ENCODE measurements at places on chromosomes 13 and 19.

DNA sequence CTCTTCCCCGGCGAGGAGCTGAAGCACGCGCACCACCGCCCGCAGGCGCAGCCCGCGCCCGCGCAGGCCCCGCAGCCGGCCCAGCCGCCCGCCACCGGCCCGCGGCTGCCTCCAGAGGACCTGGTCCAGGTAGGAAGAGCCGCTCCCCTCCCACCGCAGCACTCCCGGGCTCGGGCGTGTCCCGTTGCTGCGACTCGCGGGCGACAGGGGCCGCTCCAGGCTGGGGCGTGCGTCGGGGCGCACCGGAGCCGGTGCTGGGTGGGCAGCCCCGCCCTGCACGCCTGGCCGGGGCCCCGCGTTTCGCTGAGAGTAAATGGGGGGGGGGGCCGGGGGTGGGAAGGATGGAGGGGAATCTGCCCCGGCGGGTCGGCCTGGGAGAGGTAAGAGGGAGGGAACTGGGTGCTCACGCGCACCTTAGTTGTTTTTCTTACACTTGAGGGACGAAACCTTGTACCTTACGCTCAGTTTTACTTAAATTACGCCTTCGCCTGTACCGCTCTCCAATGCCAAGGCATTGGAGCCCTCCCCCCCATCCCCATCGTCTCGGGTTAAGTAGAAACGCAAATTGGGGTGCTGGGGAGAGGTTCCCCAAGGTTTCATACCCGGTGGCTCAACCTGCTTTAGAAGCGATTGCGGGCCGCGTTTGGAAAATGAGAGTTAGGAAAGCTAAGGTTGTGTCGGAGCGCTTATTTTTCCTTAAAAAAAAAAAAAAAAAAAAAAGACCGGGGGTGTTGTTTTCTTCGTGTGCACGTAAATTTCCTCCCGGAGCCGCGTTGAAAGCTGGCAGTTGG is 850 bp downstream of the KLF5 start:
- DNase-seq = no peak

GRCh38 chr13:95502216-95502615 is 50.3 kb upstream of the CLDN10 start:
- DNase-seq = no peak

- peak; percentile 81 for DNase-seq
Measured at GRCh38 chr19:18771328-18772242, 19.5 kb downstream of the COMP start.

DNA sequence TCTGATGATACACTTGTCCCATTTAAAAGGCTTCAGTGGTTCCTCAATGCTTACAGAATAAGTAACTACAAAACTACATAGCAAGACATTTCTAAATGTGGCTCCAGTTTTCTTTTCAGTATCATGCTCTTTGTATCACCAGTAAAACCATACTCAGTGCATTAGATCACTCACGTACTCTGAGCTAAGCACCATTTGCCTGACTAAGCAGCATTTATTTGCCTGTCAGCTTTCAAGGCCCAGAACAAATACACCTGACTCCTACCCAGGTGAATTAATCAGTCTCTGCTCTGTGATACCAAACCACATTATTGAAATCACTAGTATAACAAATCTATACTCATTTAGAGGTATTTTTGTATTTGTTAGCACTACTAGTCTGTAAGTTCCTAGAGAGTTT is 47.4 kb upstream of the PCDH20 start:
- no peak for DNase-seq

DNA sequence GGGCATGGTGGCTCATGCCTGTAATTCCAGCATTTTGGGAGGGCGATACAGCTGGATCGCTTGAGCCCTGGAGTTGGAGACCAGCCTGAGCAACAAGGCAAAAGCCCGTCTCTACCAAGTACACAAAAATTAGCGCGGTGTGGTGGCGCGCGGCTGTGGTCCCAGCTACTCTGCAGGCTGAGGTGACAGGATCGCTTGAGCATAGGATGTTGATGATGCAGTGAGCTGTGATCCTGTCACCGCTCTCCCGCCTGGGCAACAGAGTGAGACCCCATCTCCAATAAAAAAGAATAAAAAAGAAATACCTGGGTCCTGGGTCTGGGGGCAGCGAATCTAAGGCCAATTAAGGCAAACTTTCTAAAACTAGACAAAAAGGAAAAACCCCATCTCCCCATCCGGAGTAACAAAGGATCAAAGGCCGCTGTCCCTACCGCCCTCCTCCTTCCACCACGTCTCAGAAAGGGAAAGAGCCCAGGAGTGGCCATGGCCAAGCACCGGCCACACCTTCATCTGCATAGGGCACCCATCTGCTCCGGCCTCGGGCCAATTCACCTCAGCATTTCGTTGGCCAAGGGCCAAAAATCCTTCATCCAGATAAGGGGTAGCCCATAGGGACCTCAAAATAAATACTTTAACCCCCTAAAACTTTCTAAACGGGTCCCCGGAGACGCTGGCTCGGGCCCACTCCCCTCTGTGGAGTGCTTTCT is 851 bp downstream of the ZNF320 start:
- peak; percentile 25 for DNase-seq

- DNase-seq = no peak
Measured at GRCh38 chr19:4977299-4978174, 8.6 kb downstream of the KDM4B start.

DNA sequence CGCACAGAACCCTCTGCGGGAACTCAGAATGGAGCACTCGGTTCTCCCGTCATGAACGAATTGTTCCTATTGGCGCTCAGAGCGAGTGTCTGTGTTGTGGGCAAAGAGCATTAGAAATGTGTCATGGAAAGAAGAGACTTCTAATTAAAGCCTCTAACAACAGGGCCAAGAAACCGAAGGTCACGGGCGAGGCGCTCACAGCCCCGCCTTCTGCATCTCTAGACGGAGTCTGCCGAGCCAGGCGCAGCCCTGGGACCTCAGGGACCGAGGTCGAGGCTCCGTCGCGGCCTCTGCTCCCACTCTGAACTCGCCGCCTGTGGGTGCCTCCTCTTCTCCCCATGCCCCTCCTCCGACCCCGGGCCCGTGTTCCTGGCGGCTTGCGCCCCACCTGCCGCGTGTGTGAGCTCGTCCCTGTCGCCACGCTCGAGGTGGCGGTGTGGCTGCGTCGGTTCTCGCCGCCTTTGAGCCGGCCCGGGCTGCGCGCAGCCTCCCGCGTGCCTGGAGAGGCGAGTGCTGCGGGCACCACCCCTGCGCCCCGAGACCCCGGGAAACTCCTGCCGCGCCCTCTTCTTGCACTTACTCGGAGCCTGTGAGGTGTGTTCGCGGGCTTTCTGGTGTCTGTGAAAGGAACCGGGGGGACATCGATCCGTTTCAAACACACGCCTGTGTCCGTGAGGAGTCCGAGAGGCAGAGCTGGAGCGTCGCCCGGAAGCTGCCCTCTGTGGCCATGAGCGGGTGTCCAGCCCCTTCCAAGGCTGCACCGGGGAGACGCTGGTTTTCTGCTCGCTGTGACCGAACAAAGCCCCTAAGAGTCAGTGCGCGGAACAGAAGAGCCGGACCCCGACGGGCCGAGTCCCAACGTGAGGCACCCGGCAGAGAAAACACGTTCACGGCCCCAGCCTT is 45.4 kb upstream of the SPACA7 start:
- DNase-seq = no peak

- no peak for DNase-seq
Measured at GRCh38 chr13:32117701-32118100, 86.1 kb downstream of the FRY start.

DNA sequence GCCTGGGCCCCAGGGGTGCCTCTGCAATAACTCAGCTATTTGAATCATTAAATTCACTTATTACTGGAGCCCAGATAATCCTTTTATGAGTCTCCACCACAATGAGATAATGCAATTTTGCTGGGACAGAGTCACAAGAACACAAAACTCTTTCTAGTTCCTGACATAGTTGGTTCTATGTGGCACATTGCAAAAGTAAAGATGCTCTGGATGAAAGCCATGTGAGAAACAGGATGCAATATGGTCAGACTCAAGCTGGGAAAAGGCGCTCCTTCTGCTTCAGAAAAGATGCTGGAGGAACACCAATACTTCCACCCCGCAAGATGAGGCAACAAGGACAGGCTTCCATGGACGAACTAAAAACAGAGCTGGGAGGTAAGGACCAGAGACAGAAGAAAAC is 5.7 kb downstream of the ANKRD27 start:
- DNase-seq = no peak

GRCh38 chr19:41424335-41425173 is 2.6 kb downstream of the B3GNT8 start:
- DNase-seq = no peak

- DNase-seq = peak; percentile 93
Measured at GRCh38 chr19:30682999-30683536, 310.9 kb downstream of the ZNF536 start.

DNA sequence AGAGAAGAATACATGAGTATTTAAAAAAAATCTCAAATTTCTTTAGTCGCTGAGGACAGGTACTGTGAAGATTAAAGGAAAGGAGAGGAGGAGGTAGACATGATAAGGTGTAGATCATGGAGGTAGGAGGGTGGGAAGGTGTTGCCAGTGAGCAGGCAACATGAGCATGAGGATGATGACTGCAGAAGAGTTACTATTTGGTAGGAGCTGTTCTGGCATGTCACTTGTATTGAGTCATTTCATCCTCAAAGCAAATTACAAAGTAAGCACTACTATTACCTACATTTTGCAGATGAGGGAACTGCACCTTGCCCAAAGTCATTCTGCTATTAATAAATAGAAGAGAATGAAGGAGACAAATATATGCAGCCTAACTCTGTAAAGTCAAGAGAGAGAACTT is 435.8 kb upstream of the KLF12 start:
- DNase-seq = no peak

DNA sequence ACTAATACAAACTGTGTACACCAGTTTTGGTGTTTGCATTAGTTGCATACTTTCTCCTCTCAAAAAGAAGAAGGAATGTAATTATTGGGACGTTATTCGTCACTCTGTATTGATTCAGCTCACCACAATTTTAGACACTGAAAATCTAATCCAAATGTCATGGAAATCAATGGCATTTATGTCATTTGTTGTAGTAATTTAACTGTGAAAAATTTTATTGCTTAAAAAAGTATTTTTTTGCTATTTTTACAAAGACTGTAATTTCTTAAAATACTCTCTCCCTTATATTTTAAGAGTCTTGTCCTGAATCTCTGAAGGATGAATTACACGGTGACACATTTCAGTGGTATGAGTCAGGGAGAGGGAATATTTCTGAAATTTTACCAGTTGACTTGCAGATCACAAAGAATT is 2117.6 kb downstream of the PCDH9 start:
- no peak for DNase-seq

- no peak for DNase-seq
Measured at GRCh38 chr19:49020931-49021895, 2.9 kb downstream of the CGB3 start.

- no peak for DNase-seq
Measured at GRCh38 chr13:98746968-98747367, 5.5 kb downstream of the SLC15A1 start.

- DNase-seq = peak; percentile 72
Measured at GRCh38 chr19:10270616-10271394, at the start of gene ICAM1. TSS of gene ICAM1 (plus strand) at chr19:10271120. CDS start at chr19:10271160, 40 bp downstream.

GRCh38 chr19:2616741-2617392 is 85.6 kb downstream of the GNG7 start:
- no peak for DNase-seq

DNA sequence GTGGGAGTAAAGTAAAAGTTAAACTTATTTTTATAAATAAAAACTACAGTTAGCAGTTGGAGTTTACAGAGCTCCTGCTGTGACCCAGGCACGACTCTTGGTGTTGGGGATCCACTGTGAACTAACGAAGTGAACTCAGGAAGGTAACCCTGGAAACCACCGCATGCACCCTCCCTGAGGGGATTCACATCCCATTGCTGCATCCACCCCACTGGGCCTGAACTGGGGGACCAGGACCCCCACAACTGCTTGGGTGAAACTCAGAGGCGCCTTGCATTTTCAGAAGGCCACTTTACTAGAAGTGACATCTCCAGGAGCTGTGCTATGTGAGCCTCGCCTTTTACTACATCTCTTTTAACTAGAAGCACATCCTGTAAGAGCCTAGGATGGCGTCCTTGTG is 166.4 kb downstream of the TEX29 start:
- no peak for DNase-seq

DNA sequence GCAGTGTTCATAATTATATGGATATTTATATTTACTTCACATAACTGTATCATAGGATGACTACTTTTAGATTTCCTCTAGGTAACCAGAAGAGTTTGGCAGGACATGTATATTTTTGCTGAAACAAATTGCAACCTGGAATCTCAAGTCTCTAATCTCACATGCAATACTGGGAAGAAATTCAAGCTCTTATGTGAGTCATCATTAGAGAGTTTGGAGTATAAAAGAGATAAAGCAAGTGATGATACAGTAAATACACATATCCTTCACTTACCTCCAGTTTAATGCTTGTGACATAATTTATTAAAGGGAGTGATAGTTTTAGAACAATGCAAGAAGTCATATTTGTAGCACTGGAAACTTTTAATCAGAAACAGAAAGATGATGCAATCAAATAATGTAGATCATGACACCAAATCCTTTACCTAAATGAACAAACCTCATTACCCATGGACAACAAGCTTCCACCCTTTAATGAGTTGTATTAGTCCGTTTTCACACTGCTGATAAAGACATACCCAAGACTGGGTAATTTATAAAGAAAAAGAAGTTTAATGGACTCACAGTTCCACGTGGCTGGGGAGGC is 15.8 kb upstream of the OR7A17 start:
- DNase-seq = no peak

- DNase-seq = no peak
Measured at GRCh38 chr19:36099166-36099785, 11.7 kb upstream of the OVOL3 start.

DNA sequence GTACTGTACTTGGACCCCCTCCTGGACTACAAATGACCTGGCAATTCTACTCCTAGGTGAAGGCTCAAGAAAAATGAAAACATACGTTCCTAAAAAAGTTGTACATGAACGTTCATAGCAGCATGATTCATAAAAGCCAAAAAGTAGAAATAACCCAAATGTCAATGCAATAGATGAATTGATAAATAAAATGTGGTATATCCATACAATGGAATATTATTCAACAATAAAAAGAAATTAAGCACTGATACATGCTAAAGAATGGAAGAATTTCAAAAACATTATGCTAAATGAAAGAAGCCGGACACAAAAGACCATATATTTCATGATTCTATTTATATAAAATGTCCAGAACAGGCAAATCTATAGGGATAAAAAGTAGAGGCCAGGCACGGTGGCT is 9.5 kb downstream of the ZNF432 start:
- DNase-seq = no peak

Data from HuH-7 (cell line).